ENCODE measurements at places on chromosomes 16 and 17.

GRCh38 chr16:78998879-78999278 lies 601.7 kb downstream of the MAF start:
- no peak for DNase-seq

DNA sequence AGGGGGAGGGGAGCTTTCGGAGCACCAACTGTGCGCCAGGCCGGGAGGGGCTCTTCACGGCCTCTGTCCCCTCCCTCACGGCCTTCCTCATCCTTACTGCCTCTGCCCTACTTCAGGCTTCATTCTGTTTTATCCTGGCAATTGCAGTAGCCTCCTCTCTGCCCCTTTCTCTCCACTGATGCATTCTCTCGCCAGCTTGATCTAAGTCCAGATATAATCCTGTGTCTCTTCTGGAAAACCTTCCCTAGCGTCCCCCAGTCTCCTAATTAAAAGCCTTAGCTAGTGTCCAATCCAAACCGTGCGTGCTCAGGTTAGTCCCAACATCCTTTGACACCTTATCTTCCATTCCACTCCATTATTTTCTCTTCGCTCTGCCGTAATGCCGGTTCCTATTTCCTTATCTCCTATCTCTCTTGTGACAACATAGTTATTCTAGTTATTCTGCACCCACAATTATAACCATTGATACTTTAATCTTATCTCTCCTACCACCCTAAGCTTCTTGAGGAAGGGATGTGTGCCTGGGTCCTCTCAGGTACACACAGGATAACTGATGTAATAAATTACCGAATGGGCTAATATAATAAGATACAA lies 869 bp downstream of the ZNF48 start:
- peak; percentile 26 for DNase-seq

GRCh38 chr16:81697616-81698309 lies 81.3 kb upstream of the PLCG2 start:
- no peak for DNase-seq

GRCh38 chr17:76547183-76547641 lies 7.4 kb downstream of the PRCD start:
- DNase-seq, result peak; percentile 80

GRCh38 chr16:81703177-81704155 lies 75.6 kb upstream of the PLCG2 start:
- peak; percentile 90 for DNase-seq
